ENCODE measurements at places on chromosomes 2 and 18. TPM values are rescaled to one million over a fixed set of nuclear protein-coding genes. Genes with fewer than 3 reads are reported as not detected.

Gene PKP4
- total RNA-seq = 32.2 TPM

Gene TUBA4B
- not detected for total RNA-seq

Gene LONRF2
- total RNA-seq = 1.3 TPM

Gene RTN4
- total RNA-seq = 159 TPM

Gene GBX2
- total RNA-seq = 1.4 TPM

Gene CSRNP3
- 0.15 TPM for total RNA-seq

Gene ABCA12
- total RNA-seq = 0.19 TPM

Gene EGR4
- 0.05 TPM for total RNA-seq

Gene CYRIA
- 0.53 TPM for total RNA-seq

Gene KIAA2012
- total RNA-seq = 0.08 TPM

Gene AP1S3
- total RNA-seq = 1.9 TPM

Gene KCNIP3
- total RNA-seq = 2.7 TPM

Gene GCG
- not detected for total RNA-seq

Gene RND3
- 61.4 TPM for total RNA-seq

Gene UGT1A10
- not detected for total RNA-seq

Gene ITGB1BP1
- total RNA-seq = 49.5 TPM

Gene PTH2R
- total RNA-seq = 0.11 TPM

Gene GPR35
- 0.16 TPM for total RNA-seq

Gene KLHL30
- total RNA-seq = 0.04 TPM

Gene FBXO15
- 0.96 TPM for total RNA-seq

Gene ADI1
- total RNA-seq = 45.1 TPM

Gene ANKRD30BL
- total RNA-seq = not detected

Gene GAL3ST2
- not detected for total RNA-seq

Gene CFAP210
- total RNA-seq = not detected

Gene NOL4
- total RNA-seq = not detected

Gene LRP2
- total RNA-seq = 0.24 TPM

Gene GREB1
- 0.53 TPM for total RNA-seq

Gene SCYGR7
- total RNA-seq = not detected

Gene GALNT1
- total RNA-seq = 27.9 TPM

Gene CXCR1
- not detected for total RNA-seq

Gene SPHKAP
- total RNA-seq = not detected

Gene NPAS2
- total RNA-seq = 50.3 TPM

Gene SH3RF3
- 8.6 TPM for total RNA-seq

Gene FNDC4
- total RNA-seq = 3.2 TPM

Gene KATNAL2
- 1.5 TPM for total RNA-seq

Gene SP5
- total RNA-seq = not detected

Gene INHBB
- total RNA-seq = 0.19 TPM

Gene MYO5B
- 4.7 TPM for total RNA-seq

Gene PRKCE
- total RNA-seq = 14.7 TPM

Gene TMEM182
- 0.98 TPM for total RNA-seq

Gene SPATS2L
- 89.2 TPM for total RNA-seq

Gene IL1R2
- not detected for total RNA-seq

Gene PAIP2B
- 0.27 TPM for total RNA-seq

Gene SDC1
- 31.4 TPM for total RNA-seq

Gene DGUOK
- total RNA-seq = 63.8 TPM

Gene KYNU
- total RNA-seq = 48.3 TPM

Gene PSMA8
- total RNA-seq = not detected

Gene AMMECR1L
- total RNA-seq = 15.1 TPM

Gene SLC4A3
- total RNA-seq = 6.8 TPM

Data from A375 (cell line).